RWPE1 (cell line): ENCODE measurements at places on chromosomes 12 and 14.
A peak's percentile ranks its signal among the peaks of the same experiment; 100 is the strongest.

- no peak for DNase-seq
These were observed 291.7 kb downstream of the ZFP36L1 start for GRCh38 chr14:68501171-68501570.

- peak; percentile 17 for DNase-seq
These were observed 37.6 kb downstream of the ATG14 start for GRCh38 chr14:55373784-55374705.

DNA sequence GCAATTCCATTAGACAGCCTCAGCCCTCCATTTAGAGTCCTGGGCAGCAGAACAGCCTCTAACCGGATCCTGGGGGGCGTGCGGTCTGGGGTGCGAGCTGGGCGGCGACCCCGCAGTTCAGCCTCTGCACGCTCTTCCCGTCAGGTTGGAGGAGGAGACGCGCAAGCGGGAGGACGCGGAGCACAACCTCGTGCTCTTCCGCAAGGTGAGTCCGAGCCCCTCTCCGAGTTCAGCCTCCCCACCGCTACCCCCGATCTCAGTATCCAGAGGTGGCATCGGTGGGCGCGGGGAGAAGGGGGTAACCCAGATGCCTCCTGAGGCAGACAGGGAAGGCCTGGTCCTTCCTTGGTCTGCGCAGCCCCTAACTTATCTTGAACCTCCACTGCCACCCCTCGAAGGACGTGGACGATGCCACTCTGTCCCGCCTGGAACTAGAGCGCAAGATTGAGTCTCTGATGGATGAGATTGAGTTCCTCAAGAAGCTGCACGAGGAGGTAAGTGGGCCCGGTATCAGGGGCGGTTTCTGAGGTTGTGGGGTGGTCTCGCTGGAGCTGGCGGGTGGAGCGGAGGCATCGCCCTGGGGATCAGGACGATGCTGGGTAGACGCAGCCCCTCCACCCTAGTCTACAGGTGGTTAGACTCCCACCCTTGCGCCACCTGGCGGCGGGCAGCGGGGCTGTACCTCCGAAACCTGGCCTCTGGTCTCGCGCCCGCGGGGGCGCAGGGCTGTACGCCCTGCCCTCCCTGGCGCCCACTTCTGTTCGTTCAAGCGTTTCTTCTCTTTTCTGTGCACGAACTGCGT lies 1.3 kb downstream of the PRPH start:
- DNase-seq: peak; percentile 70

DNA sequence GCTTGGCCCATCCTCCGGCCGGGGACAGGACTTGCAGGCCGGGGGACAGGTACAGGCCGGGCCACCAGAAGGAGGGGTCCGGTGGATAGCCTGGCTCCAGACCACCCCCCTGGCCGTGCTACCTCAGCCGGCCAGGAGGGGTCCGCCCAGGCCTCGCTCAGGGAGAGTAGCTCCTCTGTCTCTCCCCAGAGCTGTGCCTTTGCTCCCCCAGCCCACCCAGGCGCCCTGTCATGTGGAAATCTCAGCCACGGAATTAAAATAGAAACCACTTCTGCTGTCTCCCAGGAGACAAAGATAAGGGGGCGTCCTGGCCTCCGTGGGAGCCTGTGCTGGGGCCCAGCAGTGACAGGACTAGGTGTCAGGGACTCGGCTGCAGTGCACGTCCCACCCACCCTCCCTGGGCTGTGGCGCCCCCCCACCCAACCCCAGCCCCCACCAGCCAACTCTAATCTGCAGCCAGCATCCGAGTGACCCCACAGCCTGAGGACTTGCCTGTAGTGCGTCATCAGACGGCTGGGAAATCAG lies 3.3 kb upstream of the CRIP2 start:
- DNase-seq: no peak

GRCh38 chr12:105671720-105672119 lies 341.2 kb downstream of the C12orf75 start:
- DNase-seq: no peak

DNA sequence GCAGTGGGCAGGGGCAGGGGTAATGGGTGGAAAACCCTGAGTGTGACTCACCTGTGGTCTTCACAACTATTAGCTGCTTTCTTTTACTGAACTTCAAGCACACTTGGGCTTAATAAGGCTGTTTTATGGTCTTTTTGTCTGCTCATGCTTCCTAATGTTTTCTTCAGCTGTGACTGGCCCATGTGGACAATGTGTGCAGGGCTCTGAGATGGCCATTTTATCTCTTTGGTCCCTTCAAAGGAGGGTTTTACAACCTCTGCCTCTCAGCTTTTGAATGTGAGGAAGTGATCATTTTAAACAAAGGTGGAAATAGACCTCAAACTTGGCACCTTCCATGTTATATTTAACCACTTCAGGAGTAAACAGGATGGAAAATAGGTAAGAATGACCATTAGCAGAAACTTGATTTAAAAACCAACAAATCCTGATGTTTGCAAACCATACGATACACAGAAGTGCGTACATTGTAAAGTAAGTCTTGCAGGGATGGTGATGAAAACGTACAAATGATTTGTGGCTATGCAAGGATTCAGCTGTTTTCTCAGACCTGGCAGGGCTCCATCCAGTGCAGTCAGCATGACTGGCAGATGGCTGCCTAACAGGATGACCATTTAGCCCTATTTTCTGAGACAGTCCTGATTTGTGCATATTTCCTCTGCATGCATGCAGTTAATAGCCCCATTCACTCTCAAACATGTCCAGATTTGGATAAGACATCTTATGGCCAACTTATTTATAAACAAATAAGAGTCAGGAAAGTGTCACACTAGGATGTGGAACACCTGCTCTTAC lies 103.2 kb downstream of the SLC38A4 start:
- no peak for DNase-seq

- no peak for DNase-seq
These were observed 13.6 kb upstream of the TEX22 start for GRCh38 chr14:105384605-105385321.

- DNase-seq: no peak
These were observed 10.2 kb upstream of the CPNE8 start for GRCh38 chr12:38915429-38916182.

DNA sequence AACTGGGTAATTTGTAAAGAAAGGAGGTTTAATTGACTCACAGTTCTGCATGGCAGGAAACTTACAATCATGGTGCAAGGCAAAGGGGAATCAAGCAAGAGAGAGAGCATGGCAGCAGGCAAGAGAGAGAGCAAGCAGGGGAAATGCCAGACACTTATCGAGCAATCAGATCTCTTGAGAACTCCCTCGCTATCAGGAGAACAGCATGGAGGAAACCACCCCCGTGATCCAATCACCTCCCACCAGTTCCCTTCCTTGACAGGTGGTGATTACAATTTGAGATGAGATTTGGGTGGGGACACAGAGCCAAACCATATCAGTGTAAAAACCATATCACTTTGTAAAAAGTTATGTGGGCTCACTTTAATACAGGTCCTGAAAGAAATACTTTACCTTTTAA lies 56.4 kb upstream of the NEDD1 start:
- DNase-seq: no peak

- no peak for DNase-seq
These were observed 49.3 kb upstream of the TSPAN11 start for GRCh38 chr12:30877105-30877875.

- DNase-seq: no peak
These were observed 66.8 kb upstream of the TMCC3 start for GRCh38 chr12:94717108-94717507.

DNA sequence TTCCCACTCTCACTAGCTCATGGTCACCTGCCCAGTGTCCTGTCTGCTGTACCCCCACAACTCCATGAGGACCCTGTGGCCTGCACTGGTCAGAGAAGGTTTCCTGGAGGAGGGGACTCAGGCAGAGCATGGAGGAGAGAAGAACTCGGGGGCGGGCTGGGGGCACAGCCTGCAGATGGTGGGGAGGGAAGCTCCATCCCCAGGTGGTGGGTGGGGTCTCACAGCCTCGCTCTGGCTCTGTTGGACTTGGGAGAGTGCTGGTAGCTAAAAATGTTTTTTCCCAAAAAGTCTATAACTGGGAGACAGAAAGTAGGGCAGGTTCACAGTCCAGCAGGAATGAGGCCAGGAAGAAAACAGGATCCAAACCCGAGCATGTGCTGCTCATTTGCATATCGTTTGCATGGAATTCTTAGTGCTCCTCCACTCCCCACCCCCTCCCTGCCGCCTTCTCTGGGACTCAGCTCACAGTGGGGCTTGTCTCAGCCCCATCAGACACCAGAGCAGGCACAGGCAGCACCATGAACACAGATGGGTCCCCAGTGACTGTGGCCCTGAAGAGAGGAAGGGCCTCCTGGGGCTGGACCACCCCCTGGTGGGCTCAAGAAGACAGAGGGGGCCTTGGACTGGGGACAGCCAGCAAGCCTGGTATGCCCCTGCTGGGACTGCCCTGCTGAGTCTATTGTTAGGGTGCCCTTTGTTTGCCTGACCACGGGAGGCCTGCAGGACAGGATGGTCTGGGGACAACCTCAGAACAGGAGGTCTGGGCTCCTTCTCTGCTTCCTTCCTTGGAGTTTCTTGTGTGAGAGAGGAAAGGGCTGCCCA lies 67.0 kb upstream of the SFSWAP start:
- DNase-seq: no peak

GRCh38 chr12:107515446-107515958 lies 170.1 kb upstream of the PWP1 start:
- peak; percentile 95 for DNase-seq

DNA sequence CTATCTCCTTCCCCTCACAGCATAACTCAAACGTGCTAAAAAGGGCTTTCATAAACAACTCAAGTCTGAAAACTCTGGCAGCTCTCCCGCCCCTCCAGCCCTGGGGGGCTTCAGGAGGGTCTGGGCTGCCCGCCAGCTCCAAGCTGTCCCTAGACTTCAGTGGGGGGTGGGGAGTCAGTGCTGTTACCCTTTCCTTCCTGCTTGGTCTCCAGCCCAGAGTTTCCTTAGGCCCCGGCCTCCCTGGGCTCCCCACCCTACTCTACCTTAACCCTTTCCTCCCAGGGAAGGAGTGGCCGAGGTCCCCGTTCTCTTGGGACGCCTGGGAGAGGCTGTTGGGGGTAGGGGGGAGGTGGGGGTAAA lies 530 bp upstream of the NYNRIN start:
- DNase-seq: no peak

- DNase-seq: no peak
These were observed 16.1 kb upstream of the PLEKHG6 start for GRCh38 chr12:6294156-6295093.

DNA sequence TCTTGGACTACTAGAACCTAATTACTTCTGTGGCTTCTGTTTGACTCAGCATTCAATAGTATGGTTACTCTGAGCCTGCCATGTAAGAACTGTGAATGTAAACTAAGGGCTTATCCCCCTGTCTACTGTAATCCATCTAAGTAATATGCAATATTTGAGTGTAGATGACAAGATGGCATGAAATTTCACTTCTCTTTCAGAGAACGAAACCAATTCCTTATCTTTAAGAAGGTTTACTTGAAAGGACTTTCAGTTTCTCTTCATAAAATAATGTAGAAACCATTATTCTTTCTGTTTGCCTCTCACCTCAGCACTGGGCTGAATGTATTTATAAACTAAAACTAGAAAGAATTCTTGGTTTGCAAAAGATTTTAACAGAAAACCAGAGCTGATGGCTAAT lies 60.4 kb upstream of the ARID2 start:
- no peak for DNase-seq

- peak; percentile 53 for DNase-seq
These were observed 66.8 kb downstream of the C14orf132 start for GRCh38 chr14:96105926-96106441.
